NCI-H2081 (cell line): ENCODE measurements at places on chromosomes 2 and 18.
A peak's percentile ranks its signal among the peaks of the same experiment; 100 is the strongest.

DNA sequence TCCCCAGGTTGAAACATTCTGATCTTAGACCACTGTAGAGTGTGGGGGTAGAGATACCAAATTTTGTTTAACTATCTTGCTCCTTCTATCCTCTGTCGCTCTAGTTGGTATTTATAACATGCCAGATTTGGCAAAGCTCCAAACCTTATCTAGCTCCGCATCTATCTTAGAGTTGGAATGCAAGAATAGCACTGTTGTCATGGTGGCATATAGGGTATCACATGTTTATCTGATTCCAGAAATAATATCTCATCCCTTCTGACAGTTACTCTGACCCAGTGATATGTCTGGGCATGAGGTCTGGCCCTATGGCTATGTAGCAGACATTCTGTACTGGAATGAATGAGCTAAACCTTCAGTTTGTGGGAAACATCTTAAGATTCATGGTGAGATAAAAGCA lies 51.7 kb downstream of the CABYR start:
- no peak for DNase-seq

DNA sequence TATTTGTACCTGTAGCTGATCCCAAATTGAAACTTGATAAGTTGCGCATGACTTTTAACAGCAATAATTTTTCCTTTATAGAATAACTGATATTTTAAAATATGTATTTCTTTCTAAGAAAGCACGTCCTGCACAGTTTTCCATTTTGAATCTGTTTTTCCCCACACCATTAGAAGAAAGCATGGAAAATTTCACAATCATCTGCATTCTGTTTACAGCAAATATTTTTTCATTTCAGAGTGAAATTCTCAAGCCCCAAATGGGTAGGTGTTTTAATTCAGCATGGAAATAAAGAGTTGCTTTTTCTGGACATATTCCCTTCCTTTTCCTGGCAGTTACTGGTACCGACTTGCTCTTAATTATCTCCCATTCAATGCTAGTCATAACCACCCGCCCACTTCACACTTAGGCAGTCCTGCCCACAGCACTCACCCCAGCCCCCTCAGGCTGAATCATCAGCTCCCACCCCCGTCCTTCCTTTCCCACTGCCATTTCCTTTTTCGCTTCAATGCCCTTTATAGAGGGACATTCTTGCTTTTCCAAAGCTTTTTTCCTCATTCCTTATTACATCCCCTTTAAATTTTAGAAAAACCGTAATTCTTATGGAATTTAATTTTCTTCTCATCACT lies 89.2 kb upstream of the GLS start:
- DNase-seq, result peak; percentile 13

DNA sequence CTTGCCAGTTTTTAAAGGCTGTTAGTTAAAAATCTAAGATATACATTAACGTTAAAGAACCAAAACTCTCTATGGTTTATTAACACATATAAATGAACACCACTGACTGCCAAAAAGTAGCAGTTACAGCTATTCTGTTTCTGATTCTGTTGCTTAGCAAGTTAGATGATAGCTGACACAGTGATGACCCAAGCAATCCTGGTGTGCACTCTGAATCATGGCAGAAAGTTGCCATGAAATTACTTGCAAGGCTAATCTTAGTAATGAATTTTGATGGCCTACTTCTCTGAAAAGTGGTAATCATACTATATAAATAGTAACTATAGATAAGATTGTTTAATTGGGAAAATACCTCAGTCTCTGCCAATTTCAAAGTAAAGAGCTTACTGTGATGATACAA lies 57.7 kb downstream of the ROCK2 start:
- no peak for DNase-seq

GRCh38 chr18:11309172-11309571 lies 159.8 kb upstream of the PIEZO2 start:
- DNase-seq, result no peak

DNA sequence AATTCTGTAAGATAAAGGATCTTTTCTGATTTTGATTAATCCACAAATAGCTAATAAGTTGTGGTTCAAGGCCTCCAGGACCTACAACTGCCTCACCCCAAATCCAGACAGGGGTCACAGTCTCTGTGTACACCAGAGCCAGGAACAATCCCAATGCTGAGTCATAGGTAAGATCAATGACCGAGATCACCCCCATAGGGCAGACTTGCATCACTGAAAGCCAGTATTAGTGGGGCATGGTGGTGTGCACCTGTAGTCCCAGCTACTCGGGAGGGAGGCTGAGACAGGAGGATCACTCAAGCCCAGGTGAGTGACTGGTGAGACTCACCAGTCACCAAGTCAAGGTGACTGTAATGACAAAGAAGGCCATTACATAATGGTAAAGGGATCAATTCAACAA lies 12.9 kb downstream of the PARD6G start:
- no peak for DNase-seq

DNA sequence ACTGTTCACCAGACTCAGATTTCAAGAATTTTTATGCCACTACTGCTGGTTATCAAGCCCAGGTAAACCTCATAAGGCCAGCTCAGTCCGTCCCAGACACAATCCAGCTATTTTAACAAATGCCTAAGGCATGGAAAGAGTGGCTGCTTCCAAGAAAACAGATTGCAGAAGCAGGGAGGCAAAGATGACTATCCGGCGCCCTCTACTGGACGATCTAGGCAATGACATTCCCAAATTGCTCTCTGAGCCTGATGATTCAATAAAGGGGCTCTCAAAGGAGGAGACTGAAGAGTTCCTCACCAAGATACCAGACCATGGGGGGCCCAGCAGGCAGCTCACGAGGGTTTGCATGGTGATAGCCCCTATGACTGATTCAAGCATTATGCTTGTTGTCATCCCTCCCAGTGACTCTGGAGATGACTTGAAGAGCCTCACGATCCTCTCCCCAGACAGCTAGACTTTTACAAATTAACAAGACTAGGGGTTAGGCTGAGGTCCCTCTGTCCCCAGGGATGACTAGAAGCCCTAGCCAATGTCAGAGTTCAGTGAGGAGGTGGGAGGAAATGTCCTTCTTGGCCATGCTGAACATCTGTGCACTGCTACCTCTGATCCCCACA lies 25.0 kb downstream of the SERPINB8 start:
- no peak for DNase-seq

- DNase-seq, result no peak
These were observed 17.5 kb downstream of the SLC4A3 start for GRCh38 chr2:219644801-219645480.

- no peak for DNase-seq
These were observed 37.2 kb downstream of the ANKRD12 start for GRCh38 chr18:9173770-9174233.

- no peak for DNase-seq
These were observed 60.3 kb downstream of the RTP5 start for GRCh38 chr2:241929551-241930490.

DNA sequence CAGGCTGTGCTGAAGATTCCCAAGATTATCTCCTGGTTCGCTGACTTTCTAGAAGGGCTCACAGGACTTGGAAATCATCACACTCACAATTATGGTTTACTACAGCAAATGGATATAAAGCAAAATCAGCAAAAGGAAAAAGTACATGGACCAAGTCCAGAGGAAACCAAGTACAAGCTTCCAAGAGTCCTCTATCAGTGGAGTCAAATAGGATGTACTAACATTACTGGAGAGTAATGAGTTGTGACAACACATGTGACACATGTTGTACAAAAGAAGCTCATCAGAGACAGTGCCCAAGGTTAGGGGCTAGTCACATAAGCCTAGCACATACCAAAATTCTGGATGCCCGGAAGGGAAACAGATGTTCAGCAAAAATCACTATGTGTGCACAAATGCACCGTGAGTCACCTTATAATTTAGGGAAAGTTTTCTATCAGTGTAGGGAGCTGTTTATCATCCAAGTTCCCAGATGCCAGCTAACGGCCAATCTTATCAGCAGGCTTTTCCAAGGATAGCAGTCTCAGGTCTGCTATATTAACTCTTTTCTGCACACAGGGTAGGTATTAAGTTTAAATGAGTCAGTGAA lies 9.5 kb downstream of the TMEM237 start:
- DNase-seq, result no peak

DNA sequence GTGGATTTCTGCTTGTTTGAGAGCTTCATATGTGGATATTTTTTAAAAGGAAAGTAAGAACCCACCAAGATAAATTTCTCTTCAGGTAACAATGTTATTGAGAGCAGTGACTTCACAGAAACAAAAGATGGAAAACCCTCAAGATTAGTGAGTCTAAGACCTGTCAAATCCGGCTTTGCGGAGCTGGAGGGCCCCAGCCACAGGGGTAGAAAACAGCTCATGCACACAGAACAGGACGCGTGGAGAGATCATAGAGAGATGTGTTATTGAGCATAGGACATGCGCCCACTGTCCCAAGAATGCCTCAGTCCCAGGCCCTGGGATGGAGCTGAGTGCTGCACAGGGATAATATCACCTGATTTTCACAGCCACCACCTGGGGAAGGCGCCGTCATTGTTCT lies 21.3 kb downstream of the EDAR start:
- DNase-seq, result no peak

GRCh38 chr18:62788111-62788510 lies 72.8 kb downstream of the PHLPP1 start:
- DNase-seq, result peak; percentile 25

- DNase-seq, result no peak
These were observed 8.3 kb downstream of the TM4SF20 start for GRCh38 chr2:227370791-227371312.

DNA sequence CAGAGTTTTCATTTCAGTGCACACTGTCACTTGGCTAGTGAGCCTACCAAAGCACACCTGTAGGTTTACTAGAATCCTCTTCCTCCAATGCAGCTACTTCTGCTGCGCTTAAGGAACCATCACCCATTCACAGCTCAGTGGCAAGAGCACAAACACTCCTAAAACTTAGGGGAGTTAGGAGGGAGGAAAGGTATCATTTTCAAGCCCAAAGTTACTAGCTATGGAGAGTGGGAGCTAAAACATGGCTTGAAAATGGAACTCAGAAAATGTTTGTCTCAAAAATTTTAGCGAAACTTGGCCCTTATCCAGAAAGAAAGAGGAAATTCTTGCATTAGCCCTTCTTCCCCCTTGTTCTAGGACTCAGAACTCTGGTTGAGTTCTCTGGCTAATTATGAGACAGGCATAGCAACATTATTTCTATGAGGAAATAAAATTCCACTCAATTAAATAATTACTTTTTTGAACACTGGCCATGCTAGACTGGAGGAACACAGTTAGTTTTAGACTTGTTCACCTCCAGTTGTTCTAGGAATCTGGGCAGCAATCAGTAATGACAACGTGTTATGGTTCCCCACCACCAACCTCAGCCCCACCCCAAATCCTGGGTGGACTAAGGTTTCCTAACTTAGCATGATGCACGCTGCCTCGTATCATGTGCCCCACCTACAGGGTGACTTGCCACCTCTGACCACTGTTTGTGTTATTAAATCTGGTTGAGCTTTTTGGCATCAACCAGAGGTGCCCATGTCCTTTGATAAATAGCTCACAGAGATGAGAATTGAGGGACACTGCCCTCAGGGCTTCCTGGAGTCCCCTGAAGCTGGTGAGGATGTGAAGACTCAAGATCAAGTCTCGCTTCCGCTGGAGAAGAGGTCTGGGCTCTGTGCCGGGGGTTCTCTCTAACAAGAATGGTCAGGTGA lies 32.8 kb downstream of the LPIN2 start:
- DNase-seq, result no peak

DNA sequence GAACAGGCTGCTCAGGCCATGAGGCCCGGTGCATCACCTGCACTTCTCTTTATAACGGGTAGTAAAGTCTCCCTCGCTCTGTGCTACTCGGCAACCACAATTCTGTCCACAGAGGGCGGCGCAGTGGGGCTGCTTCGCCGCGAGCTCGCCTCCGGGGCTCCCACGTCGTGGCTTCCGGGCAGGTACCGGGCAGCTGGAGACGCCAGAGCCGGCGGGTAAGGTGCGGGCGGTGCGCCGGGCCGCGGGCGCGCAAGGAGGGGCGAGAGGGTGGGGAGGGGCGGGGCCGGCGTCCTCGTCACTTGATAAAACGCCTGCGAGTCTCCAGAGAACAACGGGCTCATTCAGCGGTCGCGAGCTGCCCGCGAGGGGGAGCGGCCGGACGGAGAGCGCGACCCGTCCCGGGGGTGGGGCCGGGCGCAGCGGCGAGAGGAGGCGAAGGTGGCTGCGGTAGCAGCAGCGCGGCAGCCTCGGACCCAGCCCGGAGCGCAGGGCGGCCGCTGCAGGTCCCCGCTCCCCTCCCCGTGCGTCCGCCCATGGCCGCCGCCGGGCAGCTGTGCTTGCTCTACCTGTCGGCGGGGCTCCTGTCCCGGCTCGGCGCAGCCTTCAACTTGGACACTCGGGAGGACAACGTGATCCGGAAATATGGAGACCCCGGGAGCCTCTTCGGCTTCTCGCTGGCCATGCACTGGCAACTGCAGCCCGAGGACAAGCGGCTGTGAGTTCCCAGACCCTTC lies at the start of gene ITGA6:
Gene ITGA6, plus strand, starts transcription at position 331 of the 734 bp plus-strand sequence.
- DNase-seq, result peak; percentile 82

GRCh38 chr2:237870126-237870525 lies 10.7 kb downstream of the RAMP1 start:
- DNase-seq, result no peak

DNA sequence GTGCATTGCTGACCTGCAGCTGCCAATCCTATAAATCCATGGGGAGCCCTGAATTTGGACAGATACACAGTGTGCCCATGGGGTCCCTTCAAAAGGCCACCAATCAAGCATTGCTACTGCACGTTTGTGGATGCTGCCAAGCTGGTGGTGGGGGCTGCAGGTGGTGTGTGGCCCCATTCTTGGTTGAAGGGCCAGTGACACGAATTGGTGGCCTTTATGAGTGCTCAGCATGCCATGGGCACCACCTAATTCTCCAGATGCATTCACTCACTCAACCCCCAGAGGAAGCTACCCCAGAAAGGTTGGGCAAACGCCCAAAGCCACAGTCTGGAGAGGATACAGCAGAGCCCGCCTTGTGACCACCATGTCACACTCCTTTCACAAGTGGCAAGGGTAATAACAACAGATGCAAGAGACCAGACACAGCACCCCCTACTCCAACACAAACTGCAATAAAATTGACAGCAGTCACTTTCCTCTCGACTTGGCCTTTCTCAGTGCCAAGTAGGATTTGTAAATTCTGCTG lies 27.1 kb downstream of the MC2R start:
- no peak for DNase-seq

DNA sequence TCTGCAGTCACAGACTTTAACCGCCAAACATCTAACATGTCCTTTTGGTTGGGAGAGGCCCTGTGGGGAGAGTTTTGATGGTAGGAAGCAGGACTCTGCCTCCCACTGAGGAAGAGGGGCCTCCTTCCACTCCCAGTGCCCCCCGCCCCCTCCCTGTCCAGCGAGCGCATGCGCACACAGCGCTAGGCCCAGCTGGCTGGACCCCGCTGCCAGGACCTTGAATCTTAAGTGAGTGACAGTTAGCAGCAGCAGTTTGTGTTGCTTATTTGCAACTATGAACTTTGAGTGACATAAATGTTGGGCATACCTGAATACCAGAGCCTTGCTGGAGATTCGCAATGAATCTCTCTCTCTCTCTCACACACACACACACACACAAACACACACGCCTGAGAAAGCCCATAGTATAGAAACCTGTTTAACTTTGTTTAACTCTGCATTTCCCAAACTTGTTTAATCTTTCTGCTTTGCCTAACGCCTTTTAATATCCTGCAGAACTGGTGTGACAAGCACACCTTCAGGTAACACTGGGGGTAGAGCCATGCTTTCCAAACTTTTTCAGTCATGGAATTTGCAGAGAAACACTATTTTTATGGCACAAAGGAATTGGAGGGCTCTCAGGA lies 134.6 kb upstream of the SMAD2 start:
- DNase-seq, result no peak

- peak; percentile 33 for DNase-seq
These were observed 448 bp downstream of the YPEL5 start for GRCh38 chr2:30147196-30147714.

GRCh38 chr2:152603166-152603565 lies 114.1 kb downstream of the PRPF40A start:
- no peak for DNase-seq
